ENCODE measurements at places on chromosomes 12 and 14. TPM values are rescaled to one million over a fixed set of nuclear protein-coding genes. Genes with fewer than 3 reads are reported as not detected.

METTL3 gene
- total RNA-seq = 47.8 TPM

CCDC196 gene
- not detected for total RNA-seq

DNA sequence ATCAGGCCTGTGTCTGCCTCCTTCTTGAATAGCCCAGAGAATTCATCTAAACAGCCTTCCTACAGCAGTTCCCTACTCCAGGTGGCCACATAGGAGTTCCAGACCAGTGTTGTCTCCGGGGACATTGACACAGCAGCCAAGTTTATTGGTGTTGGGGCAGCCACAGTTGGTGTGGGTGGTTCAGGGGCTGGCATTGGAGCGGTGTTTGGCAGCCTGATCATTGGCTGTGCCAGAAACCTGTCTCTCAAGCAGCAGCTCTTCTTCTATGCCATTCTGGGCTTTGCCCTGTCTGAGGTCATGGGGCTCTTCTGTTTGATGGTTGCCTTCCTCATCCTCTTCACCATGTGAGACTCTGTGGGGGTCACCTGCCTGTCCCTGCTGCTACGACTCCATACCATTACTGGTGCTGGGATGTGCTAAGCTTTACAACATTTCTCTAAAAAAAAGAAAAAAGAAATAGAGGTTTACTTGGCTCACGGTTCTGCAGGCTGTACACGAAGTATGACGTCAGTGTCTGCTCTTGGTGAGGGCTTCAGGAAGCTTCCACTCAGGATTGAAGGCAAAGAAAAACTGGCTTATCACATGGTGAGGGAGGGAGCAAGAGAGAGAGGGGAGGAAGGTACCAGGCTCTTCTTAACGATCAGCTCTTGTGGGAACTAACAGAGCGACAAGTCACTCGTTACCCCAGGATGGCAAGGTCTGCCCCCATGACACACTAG lies 57.5 kb downstream of the CHST11 start:
- H3K4me1 ChIP-seq = peaks cover 58% of the 10 kb centered on the region
- H3K27ac ChIP-seq = no peak overlapping the region
- DNase-seq = no peak
- no peak overlapping the region for H3K4me3 ChIP-seq
- H3K36me3 ChIP-seq = no peaks in the 10 kb centered on the region

GRCh38 chr14:89125216-89125615 lies 291.8 kb downstream of the FOXN3 start:
- H3K27ac ChIP-seq = no peak overlapping the region
- DNase-seq = no peak
- no peaks in the 10 kb centered on the region for H3K36me3 ChIP-seq
- H3K4me3 ChIP-seq = no peak overlapping the region
- no peaks in the 10 kb centered on the region for H3K27me3 ChIP-seq
- H3K4me1 ChIP-seq = no peaks in the 10 kb centered on the region

GRCh38 chr12:57623385-57623784 lies 9.6 kb downstream of the B4GALNT1 start:
- H3K27ac ChIP-seq = no peak overlapping the region
- no peak for DNase-seq
- no peaks in the 10 kb centered on the region for H3K36me3 ChIP-seq
- peaks cover 35% of the 10 kb centered on the region for H3K4me1 ChIP-seq

DNA sequence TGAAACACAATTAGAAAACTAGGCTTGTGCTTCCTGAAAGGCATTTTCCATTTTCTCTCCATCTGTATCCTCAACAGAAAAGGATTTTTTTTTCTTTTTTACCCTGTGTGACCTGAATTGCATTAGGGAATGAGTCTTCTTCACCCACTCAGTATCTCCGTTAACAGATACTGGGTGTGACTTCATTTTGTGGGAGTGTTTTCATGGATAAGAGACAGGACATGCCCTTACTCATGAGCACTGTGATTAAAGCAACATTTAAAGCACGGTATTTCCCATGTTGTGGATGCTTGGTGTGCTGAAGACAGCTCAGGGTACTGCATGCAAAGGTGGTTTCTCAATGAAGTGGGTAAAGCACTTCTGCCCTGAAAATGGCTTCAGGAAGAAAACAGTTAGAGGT lies 1397.3 kb upstream of the TMEM132C start:
- no peak overlapping the region for H3K27ac ChIP-seq
- H3K4me3 ChIP-seq = no peak overlapping the region
- no peaks in the 10 kb centered on the region for H3K27me3 ChIP-seq
- no peak for DNase-seq
- no peaks in the 10 kb centered on the region for H3K36me3 ChIP-seq

GRCh38 chr12:85531341-85531740 lies 251.3 kb downstream of the ALX1 start:
- H3K4me3 ChIP-seq = no peak overlapping the region
- no peaks in the 10 kb centered on the region for H3K27me3 ChIP-seq
- DNase-seq = no peak
- no peaks in the 10 kb centered on the region for H3K36me3 ChIP-seq

- H3K4me3 ChIP-seq = peak overlapping the region; percentile 48
- peaks cover 15% of the 10 kb centered on the region for H3K4me1 ChIP-seq
- H3K27ac ChIP-seq = no peak overlapping the region
- peak; percentile 41 for DNase-seq
Observed at GRCh38 chr12:63149909-63150712, 890 bp downstream of the AVPR1A start.

- peak overlapping the region; percentile 87 for H3K27ac ChIP-seq
- peak; percentile 75 for DNase-seq
- H3K27me3 ChIP-seq = no peaks in the 10 kb centered on the region
- peak overlapping the region; percentile 71 for H3K4me3 ChIP-seq
Observed at GRCh38 chr12:570435-570920, 92.8 kb downstream of the NINJ2 start.
